ENCODE measurements at places on chromosomes 13 and 19. TPM values are rescaled to one million over a fixed set of nuclear protein-coding genes. Genes with fewer than 3 reads are reported as not detected.

DNA sequence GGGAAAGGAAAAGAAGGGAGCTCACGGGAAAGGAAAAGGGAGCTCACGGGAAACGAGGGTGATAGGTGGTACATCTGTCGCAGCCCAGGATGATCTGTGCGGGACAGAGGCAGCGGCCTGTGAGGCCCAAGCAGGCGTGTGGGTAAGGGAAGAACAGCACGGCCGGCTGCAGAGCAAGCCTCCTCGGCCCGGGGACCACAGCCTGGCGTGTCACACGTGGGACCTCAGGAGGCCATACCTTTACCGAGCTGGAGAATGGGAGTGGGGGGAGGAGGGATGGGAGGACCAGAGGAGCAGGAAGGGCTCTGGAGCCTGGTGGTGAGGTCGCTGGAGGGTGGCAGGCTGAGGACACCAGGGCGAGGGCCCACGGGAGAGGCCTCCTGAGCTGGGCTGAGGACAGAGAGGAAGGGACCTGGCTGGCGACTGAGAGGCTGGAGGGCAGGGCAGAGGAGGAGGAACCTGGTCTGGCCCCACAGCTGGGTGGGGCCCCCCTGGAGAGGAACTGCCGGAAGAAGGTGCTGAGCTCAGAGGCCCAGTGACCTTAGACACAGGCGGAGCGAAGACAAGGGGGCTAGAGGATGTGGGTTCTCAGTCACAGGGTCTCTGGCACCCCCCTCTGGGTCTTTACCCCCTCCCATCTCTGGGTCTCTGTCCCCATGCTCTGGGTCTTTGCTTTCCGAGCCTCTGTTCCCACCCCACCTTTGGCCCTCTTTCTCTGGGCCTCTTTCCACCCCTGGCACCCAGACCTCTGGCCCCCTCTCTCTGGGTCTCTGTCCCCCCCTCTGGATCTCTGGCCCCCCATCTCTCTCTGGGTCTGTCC lies 2.9 kb upstream of the FTL start:
- peak; percentile 40 for ATAC-seq

- ATAC-seq = no peak
These were observed 450.4 kb downstream of the FGF9 start for GRCh38 chr13:22121146-22121739.

- ATAC-seq = no peak
These were observed 125.2 kb upstream of the OBI1 start for GRCh38 chr13:78784014-78784750.

- ATAC-seq = no peak
These were observed 56.8 kb upstream of the TNFRSF19 start for GRCh38 chr13:23513455-23513854.

GRCh38 chr13:46507981-46508380 lies 45.0 kb upstream of the LRCH1 start:
- no peak for ATAC-seq

- ATAC-seq = peak; percentile 33
These were observed 297.3 kb downstream of the ZNF536 start for GRCh38 chr19:30669329-30670010.

DNA sequence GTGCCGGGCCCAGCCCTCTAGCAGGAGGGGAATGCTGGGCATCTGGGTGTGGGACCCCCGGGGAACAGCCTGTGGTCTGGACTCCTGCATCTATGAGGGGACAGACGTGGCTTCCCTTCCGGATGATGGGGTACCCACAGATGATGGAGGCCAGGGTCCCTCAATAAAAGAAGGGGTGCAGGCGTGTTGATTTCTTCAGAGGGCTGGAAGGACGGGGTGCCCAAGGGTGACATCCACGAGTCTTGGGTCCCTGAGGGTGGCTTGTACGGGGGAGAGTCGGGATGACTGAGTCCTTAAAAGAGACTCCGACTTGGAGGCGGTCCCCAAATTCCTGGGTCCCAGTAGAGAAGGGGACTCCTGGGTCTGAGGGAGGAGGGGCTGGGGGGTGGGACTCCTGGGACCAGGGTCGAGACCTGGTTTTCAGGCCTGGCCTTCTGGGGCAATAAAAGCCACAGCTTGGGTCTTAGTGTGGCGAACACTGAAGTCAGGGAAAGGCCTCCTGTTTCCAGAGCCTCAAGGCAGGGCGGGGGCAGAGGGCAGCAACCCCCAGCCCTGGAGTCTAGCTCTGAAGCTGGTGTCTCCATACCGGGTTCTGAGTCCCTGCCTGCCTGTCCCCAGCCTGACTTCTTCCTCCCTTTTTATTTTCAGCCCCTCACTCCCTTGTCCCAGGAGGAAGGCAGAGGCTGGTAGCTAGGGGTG lies 459 bp upstream of the GRIN2D start:
- ATAC-seq = no peak

DNA sequence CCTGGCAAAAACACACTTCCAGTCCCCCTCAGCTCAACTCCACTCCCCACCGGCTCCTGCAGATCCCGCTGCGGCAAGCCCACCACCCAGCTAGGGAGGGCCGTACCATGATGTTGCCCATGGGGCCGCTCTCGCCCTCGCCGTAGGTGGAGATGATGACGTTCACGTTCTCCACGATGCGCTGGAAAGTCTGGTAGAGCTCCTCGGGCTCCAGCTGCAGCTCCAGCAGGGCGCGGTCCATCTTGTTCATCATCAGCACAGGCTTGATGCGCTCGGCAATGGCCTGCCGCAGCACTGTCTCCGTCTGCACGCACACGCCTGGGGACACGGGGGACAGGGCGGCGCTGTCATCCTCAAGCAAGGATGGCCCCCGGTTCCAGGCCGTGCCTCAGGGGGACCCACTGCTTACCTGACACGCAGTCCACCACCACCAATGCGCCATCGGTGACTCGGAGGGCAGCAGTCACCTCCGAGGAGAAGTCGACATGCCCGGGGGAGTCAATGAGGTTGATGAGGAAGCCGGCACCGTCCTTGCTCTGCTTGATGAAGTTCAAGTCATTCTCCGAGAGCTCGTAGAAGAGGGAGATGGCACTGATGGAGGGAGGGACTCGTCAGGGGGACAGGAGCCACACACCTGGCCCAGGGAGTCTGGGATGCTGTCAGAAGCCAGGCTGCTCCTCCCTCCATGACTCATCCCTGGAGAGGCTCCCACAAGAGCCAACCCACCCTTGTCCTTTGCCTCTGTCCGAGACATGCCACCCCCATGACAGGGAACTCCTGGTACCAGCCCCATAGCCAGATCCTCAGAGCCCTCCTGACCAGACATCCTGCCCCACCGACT lies 2.3 kb downstream of the EEF2 start:
- ATAC-seq = peak; percentile 49

DNA sequence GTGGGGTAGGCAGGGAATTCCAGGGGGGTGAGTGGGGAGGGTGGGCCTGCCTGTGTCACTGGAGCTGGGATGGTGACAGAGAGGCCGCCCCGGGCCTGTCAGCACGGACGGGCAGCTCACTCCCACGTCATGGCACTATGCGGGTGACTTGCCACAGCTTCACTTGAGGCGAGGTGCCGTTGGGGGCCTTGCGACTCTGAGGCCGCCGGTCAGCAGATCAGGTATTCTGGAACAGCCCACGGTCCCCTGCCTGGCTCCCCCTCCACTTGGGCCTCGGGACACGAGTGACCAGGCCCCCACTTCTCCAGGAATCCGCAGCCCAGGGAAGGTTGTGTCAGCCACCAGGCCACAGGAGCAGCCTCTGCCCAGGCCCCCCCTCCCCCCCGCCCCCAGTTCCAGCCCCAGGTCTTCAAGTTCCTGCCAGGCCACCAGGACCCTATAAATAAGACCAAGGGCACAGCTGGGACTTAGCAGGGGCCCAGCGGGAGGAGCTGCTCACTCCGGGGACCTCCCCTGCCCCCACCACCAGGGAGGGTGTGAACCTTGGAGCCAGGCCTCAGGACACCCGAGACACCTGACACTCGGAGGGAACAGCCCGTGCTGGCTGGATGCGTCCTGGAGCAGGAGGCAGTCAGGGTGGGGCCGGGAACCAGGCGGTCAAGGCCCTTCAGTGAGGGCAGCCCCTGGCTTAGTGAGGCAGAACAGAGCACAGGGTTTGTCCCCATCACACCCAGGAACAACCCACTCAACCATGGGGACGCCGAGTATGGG lies 2.7 kb upstream of the MIDN start:
- peak; percentile 0 for ATAC-seq

DNA sequence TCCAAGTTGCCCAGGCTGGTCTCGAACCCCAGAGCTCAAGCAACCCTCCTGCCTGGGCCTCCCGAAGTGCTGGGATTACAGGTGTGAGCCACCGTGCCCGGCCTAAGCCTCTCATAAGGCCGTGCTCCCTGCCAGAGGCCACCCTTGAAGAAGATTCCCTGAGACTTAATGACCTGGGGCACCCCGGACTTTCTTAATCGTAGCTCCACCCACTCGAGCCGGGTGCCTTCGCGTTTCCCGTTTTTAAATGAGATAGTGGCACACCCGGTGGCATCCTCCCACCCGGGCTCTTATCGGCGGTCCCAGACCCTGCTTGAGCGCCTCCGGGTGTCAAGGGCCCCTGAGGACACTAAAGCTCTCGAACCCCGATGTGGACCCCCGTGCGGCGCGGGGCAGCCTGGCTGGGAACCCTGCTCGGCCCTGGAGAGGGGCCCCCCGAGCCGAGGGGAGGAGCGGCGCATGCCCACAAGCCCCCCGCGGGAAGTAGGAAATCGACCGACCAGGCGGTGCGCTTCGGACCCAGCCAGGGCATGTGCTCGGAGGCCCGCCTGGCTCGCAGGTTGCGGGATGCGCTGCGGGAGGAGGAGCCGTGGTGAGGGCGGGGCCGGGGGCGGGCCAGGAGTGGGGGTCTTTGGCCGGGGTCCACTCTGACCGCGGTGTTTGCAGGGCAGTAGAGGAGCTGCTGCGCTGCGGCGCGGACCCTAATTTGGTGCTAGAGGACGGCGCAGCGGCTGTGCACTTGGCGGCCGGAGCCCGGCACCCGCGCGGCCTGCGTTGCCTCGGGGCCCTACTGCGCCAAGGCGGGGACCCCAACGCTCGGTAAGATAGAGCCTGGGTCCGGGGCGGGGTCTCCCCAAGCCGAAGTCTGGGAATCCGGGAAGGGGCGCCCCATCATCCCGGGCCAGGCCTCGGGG lies at the start of gene ANKLE1:
TSS of gene ANKLE1 (plus strand) at position 511 of the 914 bp plus-strand sequence. CDS start at position 531, 20 bp downstream.
- peak; percentile 23 for ATAC-seq

DNA sequence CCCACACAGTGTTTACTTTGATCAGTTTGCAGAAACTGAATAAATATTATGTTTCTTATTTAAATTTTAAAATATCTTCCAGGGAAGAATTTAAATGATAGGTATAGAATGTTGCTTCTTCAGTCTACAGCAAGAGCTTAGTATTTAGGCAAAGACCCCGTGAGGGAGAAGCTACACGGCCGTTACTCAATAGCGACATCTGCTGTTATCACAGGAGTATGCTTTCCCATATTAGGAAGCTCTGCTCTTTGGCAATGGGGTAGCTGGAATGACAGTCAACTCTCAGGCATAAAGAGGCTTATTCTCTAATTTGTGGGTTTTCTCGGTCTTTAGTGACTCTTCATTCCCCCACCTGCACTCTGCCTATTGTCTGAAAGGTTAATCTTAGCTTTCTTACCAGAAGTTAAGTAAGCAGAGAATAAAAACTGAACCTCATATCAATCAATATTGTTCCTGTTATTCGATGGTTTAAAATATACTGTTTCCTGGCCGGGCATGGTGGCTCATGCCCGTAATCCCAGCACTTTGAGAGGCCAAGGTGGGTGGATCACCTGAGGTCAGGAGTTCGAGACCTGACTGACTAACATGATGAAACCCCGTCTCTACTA lies 13.2 kb upstream of the LHFPL6 start:
- ATAC-seq = no peak

- ATAC-seq = no peak
These were observed 977.6 kb downstream of the SLITRK5 start for GRCh38 chr13:88648598-88649373.

- no peak for ATAC-seq
These were observed 181.5 kb upstream of the TSHZ3 start for GRCh38 chr19:31530781-31531180.

The CGB8 gene
- total RNA-seq = not detected

The PEX11G gene
- total RNA-seq = 4.8 TPM

The CSNK1A1L gene
- total RNA-seq = not detected

The ARL11 gene
- 1.2 TPM for total RNA-seq
